Stimulated activated CD4-positive, alpha-beta T cell treated with anti-CD3 and anti-CD28 coated beads, Interleukin-4, amount 100 ng/mL, for 1 hour (primary cell): ENCODE measurements at places on chromosomes 4 and X.

GRCh38 chr4:189530848-189531247 is 409.8 kb upstream of the FRG1 start:
- no peak for DNase-seq

- no peak for DNase-seq
These were observed 498.9 kb downstream of the GLUD2 start for GRCh38 chrX:121546317-121546716.

DNA sequence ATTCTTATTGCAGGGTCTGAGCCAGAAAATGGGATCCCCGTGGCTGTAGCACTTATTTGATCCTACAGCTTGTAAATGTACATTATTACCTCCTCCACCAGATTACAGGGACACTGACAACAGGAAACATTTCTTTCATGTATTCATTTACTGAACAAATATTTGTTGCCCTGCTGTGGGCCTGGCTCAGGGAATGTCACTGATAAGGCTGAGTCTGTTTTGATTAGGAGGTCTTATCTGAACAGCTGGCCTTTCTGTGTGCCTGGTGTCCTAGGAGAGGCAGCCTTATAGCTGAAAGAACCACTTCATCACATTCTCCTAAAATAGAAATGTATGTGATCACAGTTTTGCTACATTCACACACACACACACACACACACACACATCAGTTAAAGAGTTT is 45.5 kb upstream of the PROM1 start:
- DNase-seq = no peak

DNA sequence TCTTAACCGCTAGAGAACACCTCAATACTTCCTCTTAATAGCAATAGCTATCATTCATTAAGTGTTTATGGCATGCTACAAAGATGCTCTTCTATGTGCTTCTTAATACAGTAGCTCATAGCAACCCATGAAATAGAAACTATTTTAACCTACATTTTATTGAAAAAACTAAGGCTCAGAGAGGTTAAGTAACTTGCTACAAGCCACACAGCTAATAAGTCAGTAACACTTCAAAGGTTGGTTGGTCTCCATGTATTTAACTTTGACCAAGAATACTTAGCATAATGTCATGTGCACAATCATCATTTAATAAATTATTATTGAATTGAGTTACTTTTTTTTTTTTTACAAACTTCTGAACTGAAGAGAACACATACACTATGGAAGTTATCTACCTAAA is 36.1 kb downstream of the IL13RA1 start:
- no peak for DNase-seq
